ENCODE measurements at places on chromosomes 5 and 9.

GRCh38 chr5:61333321-61333953 is 1.4 kb downstream of the ZSWIM6 start:
- DNase-seq = peak; percentile 53

DNA sequence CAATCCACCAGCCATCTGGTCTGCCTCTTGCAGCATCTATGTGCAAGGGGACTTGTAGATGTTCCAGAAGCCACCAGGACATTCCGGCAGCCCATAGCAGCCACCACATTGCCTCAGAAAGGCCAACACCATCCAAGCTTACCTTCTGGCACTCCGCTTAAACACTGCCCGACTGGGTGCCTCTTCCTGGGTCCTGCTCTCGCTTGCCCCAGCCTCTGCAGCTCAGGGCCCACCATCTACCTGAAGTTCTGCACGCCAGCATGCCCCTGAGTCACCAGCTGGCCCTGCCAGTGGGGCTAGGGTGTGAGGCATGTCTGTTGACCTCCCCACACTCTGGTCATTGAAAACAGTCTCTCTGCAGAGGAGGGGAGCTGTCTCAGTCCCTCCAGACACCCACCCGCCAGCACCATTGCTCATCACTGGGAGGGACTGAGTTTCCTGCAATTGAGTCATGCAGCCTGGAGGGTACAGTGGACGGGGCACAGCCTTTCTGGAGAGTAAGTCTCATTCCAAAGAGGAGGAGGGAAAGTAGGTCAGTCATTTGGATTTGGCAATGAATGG is 16.9 kb upstream of the COL5A1 start:
- DNase-seq = peak; percentile 17

DNA sequence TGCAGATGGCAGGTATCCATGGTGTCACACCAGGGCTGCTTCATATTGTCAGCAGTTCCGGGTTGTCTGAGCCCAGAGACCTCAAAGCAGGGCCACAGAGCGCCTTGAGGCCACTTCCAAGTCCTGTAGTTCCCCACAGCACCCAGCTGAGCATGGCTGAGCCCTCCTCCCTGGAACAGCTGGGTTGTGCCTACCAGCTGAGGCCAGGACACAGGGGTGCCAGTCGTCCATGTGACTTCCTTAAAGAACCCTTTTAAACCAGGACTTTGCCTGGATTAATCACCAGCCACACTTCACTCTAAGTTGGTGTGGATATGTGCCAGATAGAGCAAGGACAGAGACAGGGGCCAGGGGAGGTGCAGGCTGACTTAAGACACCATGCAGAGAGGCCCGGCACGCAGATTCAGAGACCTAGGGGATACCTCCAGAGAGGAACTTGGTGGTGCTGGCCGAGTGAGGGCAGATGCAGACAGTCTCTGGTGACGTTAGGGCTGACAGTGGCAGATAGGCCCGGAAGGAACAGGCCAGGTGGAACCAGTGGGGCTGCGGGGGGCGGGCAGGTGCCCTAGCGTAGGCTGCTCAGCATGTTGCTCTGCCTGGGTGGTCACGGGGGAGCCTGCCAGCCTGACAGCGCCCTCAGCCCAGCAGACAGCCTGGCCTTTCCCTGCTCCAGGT is 142.7 kb downstream of the CACNA1B start:
- no peak for DNase-seq

DNA sequence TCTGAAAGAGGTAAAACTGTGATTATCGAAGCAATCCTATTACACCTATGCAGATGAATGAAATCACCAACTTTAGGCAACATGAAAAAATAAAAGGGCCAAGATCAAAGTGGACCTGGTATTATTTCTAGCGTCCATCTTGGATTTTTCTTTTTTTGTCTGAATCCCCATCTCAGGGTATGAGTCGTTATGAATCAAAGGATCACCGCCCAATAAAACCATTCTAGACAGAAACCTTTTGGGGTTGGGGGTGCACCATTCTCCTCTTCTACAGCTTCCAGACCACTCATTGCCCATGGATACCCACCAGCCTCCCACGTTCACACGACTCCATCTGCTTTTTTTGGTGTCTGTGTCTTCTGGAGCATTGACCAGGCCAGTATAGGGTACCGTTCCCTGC is 33.4 kb downstream of the MAP1B start:
- no peak for DNase-seq

- DNase-seq = no peak
Measured at GRCh38 chr9:129781131-129781530, 21.9 kb upstream of the TOR1B start.

GRCh38 chr9:74478606-74479005 is 18.5 kb upstream of the RORB start:
- no peak for DNase-seq

- DNase-seq = peak; percentile 48
Measured at GRCh38 chr5:82274343-82275211, 3.6 kb downstream of the RPS23 start.

- DNase-seq = no peak
Measured at GRCh38 chr9:16052146-16052545, 499.3 kb downstream of the CCDC171 start.

GRCh38 chr9:127118597-127119319 is 3.7 kb downstream of the ANGPTL2 start:
- DNase-seq = peak; percentile 27

- DNase-seq = no peak
Measured at GRCh38 chr9:126709241-126709640, 95.5 kb downstream of the LMX1B start.

DNA sequence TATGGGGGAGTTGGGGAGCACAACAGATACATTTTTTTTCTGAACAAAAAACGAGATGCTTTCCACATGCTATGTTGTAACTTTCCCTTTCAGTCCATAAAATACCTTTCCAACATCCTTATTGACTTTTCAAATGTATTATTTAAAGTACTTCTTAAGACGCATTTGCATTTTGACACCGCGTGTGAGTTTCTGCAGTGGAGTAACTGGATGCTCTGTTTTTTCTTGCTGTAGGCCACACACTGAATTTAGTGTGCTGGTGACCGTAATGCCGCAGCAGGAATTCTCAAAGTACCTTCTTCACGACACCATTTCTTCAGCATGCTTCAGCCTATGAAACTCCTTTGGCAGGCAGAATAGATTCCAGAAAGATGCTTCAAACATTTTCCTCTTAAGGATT is 14.3 kb upstream of the EPB41L4B start:
- DNase-seq = no peak

DNA sequence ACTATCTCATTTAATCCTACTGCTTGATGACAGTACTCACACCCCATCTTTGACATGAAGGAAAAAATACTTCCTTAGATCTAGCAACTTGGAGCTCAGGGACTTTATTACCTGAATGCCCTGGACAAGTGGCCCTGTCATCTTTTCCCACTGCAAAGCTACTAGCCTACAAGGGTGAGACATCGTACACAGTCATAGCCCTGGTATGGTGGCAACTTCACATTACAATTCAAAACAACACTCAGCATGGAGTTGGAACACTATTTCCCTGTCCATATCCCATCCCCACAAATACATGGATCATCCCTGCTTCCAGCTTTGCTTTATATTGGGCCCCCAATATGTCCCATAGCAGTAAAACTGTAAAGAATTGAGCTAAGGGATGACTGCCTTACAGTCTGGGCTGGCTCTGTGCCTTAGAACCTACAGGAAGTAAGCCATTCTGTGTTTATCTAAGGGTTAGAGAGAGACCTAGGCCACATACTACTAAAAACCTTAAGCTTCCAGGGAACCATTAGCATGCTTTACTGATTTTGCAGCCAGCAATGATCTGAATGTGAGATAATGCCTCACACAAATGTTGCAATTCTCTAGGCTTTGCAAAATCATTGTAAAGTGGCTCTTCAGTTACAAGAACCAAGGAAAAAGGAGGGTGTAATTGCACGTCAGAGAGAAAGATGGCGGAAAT is 55.9 kb downstream of the OTULIN start:
- DNase-seq = no peak

DNA sequence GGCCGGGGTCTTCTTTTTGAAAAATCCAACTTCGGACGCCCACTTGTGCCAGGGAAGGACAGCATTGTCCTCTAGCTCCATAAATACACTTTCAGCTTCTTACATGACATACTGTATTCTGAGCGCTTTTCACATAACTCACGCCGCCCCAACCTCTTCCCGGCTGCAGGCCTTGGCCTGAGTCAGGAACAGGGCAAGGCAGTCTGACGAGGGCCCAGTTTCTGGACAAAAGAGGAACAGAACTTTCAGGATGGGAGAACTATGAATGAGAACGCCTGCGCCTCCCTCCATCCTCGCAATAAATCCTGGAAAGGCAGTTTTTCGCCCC is 650 bp downstream of the DCTN4 start:
- DNase-seq = no peak

DNA sequence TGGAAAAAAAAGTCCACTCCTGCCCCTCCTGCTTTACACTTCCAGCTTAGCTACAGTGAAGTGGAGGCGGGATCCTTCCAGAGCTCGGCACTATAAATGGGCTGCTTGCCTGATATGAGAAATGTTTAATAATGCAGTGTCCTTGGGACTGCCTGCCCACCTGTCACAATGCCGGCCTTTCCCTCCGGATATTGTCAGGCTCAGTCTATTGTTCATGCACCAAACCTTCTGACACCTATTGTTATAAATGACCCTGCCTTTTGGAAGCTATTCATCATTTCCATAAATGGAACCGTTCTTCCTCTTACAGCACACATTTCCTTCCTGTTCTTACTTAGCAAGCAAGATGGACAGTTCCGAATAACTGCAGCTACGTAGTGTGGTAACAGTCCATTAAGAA is 146.3 kb downstream of the DMAC1 start:
- DNase-seq = no peak

DNA sequence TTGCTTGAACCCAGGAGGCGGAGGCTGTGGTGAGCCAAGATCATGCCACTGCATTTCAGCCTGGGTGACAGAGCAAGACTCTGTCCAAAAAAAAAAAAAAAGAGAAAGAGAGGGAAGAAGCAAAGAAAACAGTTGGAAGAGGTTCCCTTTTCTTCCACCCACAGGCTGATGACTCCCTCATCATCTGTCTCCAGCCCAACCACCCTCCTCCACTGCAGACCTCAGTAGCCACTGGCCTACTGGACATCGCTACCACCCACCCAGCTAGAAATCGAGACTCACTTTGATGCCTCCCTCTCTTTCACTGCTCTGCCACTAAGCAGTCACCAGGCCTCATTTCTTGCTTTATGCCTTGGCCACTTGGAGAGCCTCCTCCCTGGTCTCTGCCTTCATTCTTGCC is 71.2 kb downstream of the NIPSNAP3B start:
- no peak for DNase-seq

- no peak for DNase-seq
Measured at GRCh38 chr5:137506296-137506695, 7.2 kb upstream of the SPOCK1 start.

DNA sequence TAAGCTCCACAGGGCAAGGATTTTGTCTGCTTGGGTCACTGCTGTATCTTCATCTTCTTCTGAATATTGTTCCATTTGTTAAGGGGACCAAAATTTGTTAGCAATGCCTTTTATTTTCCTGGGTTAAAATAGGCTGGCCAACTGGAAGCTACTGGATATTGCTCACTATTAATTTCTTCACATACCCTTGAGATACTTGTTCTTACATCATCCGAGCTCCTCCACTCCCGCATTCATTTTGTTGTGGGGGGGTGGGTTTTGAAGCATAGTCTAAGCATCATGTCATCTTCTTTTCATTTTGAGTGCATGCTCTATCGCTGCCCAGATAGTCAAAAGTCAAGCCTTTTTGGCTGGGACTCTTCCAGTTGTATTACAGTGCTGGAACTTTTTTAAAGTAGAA is 42.5 kb upstream of the PIK3R1 start:
- no peak for DNase-seq

- peak; percentile 93 for DNase-seq
Measured at GRCh38 chr9:130680836-130681768, 12.5 kb upstream of the EXOSC2 start.

- DNase-seq = no peak
Measured at GRCh38 chr5:67679184-67679841, 482.7 kb upstream of the CD180 start.

GRCh38 chr9:343773-344172 is 129.1 kb downstream of the DOCK8 start:
- no peak for DNase-seq

- no peak for DNase-seq
Measured at GRCh38 chr5:76958991-76959767, 6.3 kb downstream of the CRHBP start.

DNA sequence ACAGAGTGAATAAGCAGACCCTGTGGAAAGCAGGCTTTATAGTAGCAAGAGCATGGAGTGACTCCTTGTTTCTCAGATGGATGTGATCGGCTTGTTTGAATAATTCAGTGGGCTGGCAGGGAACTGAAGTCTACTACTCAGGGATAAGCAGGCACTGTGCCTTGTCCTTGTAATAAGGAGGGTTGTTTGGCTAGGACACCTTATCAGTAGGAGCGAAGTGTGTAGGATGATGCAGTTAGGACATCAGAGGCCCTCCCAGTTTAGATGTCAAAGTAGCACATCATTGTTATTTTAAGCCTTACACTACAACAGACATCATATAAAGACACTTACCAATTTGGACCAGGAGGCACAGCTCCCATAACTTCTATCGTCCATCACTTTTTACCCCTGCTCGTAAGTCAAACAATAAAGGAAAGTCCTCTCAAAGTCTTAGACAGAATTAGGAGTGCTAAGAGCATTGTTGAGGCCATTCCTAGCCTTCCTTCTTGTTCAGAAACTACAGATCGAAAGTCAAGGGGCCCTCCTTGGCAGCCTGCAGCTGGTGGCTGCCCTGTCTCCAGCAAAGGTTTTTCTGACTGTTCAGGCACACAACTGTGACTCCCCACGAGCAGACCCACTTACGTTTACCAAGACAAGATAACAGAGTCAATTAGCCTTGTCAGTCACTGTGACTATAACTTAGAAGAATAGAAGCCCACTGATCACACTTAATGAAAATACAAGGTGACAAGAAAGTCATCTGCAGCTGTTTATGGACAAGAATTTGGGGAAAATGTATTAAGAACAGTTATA is 218.6 kb downstream of the SNX18 start:
- peak; percentile 33 for DNase-seq

GRCh38 chr5:125549322-125549911 is 803.0 kb upstream of the ZNF608 start:
- DNase-seq = peak; percentile 44

DNA sequence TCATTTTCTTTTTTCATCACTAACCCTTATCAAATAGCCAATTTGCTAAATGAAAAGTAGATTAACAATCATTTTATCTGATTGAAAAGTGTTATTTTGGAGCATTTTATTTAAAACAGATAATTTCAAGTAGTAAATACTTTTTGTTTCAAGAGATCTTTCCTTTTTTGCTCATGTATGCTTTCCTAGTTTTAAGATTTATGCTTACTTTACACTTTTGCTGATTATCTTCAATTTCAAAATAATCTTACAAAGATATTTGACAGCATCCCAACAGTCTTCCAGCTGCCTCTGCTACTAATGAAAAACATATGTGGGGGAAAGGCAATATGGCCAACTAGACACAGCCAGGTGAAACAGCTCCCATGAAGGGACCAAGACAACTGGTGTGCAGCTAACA is 1027.3 kb upstream of the CDH9 start:
- no peak for DNase-seq

DNA sequence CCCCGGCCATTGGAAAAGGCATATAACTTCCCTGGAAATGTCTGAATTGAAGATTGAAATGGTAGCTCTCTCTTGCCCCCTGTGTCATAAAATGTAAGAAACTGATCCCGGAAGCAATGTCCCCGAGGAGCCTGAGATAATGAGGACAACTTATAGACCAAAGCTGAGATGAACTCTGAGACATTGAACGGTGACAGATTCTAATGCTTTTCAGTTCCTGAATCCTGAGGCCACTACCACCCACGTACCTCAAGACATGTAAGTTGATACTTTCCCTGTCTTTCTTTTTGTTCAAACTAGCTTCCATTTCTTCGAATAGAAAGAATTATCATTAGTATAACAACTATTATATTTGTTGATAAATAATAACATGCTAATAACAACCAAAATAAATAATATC is 51.0 kb downstream of the KIF4B start:
- no peak for DNase-seq

GRCh38 chr5:13328316-13328715 is 616.2 kb downstream of the DNAH5 start:
- DNase-seq = no peak
